ENCODE measurements at places on chromosomes 5 and 9.

GRCh38 chr5:137754961-137755762 lies 999 bp upstream of the HNRNPA0 start:
- DNase-seq, result peak; percentile 26

GRCh38 chr5:42573386-42573785 lies 150.1 kb downstream of the GHR start:
- DNase-seq, result no peak

DNA sequence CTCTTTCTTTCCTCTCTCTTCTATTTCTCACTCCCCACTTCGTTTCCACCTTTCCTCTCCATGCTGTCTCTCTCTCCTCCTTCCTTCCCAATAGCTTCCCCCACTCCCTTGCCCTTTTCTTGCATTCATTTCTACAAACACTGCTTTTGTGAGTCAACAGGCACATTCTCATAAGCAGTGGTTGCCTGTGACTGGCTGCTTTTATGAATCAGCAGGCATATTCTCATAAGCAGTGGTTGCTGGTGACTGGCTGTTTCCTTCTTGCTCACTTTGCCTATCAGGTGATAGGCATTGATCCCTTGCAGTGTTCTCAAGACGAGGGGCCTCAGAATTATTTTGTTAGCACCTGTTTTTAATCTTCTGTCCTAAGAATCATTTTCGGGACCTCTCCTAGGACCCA lies 116.1 kb upstream of the ACTBL2 start:
- no peak for DNase-seq

- no peak for DNase-seq
These were observed 217.1 kb downstream of the MAST4 start for GRCh38 chr5:66813306-66813705.

GRCh38 chr9:79014929-79015699 lies 556.7 kb upstream of the TLE4 start:
- no peak for DNase-seq

DNA sequence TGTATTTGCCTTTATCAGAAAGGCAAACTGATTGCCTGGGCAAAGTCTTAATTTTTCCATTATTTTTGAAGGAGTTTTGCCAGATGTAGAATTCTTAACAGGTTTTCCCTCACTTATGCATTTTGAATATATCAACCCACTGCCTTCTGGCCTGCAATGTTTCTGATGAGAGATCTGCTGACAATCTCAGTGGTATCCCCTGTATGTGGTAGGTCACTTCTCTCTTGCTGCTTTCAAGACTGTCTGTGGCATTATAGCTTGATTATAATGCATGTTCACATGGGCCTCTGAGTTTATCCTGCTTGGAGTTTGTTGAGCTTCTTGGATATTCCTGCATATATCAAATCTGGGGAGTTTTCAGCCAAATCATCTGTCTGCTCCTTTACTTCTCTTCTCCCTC lies 82.2 kb downstream of the HABP4 start:
- no peak for DNase-seq

GRCh38 chr9:98547606-98548005 lies 161.1 kb downstream of the GABBR2 start:
- no peak for DNase-seq

DNA sequence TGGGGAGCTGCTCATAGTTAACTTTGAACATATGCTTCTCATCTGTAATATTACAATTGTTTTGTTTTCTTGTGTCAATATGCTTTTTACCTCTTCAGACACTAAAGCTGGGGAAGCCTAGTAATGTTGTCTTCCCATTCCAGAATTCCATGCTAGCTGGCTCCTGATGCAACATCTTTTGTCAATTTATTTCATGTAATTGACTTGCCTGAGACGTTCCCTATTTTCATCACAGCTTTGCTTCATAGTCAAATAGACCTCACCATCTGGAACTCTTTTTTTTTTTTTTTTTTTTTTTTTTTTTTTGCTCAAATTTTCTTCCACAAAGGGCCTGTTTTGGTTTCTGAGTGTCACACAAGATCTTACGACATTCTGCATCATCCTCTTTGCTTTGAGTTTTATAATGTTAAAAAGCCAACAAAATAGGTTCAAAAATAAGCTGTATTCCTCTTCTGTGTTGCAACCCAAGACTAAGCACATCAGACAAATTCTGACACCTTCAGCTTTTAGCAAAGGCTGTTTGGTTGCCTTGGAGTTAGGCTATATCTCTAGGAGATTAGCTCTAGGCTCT lies 235.2 kb downstream of the NR3C1 start:
- DNase-seq, result no peak

- no peak for DNase-seq
These were observed 155.9 kb downstream of the MAT2B start for GRCh38 chr5:163661360-163661759.

DNA sequence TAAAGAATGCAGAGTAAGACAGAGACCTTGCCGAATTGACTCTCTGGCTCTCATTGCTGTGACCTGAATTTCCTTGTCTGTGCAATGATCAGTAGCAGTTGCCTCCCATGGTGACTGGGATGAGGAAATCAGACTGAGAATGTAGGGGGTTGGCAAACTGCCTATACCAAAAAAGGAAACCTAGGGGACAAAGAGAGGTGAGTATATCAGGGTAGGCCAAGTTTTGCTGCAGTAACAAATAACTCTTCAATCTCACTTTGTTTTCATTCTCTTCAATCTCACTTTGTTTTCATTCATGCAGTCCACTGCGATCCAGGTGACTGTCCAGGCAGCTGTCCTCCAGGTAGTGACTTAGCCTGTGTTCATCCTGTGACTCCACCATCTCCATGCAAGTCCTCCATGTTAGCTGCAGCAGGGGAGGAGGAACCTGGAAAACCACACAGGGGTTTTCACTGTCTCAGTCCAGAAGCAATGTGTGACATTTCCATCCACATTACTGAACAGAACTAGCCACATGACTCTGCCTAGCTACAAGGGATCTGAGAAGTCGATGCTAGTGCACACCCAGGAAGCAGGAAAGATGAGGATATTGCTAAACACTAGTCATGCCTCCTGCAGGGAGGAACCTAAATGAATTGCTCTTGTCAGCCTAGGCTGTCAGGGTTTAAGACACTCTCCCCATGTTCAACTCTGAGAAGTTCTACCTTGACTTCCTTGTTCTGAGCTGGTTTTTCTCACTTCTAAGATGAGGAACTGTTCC lies 26.0 kb downstream of the TMEM174 start:
- DNase-seq, result no peak

GRCh38 chr9:17064558-17064957 lies 70.3 kb upstream of the CNTLN start:
- DNase-seq, result no peak

GRCh38 chr9:107212613-107213012 lies 70.5 kb upstream of the RAD23B start:
- no peak for DNase-seq

GRCh38 chr5:87831499-87831898 lies 418.8 kb upstream of the CCNH start:
- no peak for DNase-seq

GRCh38 chr5:7886849-7887475 lies 18.0 kb downstream of the MTRR start:
- no peak for DNase-seq

- DNase-seq, result no peak
These were observed 14.7 kb upstream of the CDK7 start for GRCh38 chr5:69219939-69220338.

DNA sequence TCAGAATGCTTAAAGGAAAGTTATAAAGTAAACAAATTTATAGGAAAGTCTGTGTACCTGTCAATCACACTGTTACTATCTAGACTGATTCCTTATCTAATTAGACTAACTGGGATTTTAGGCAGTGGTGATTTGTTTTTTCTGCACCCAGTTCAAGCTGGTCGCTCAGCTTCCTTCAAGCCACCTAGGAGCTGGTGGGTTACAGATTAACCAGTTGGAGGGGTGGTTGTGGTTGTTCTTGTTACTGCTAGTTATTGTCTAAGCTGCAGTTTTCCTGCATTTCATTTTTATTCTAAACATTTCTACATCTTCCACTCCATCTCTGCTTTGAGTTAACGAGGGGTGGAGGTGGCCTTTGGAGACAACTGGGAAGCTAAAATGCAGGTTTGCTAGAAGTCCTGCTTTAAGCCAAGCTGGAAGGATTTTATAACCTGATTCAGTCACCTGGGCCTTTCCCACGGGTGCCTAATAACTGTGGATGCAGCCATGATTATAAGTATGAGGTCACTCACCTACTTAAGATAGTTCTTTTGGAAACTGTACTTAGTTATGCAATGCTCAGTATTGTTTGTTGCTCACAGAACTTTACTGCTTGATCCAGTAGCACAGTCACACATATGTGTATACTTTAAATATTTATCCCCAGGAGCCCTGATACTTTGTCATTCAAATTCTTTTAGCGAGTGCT lies 303.9 kb upstream of the DAP start:
- no peak for DNase-seq

GRCh38 chr5:133506181-133506580 lies 106.2 kb downstream of the FSTL4 start:
- no peak for DNase-seq

DNA sequence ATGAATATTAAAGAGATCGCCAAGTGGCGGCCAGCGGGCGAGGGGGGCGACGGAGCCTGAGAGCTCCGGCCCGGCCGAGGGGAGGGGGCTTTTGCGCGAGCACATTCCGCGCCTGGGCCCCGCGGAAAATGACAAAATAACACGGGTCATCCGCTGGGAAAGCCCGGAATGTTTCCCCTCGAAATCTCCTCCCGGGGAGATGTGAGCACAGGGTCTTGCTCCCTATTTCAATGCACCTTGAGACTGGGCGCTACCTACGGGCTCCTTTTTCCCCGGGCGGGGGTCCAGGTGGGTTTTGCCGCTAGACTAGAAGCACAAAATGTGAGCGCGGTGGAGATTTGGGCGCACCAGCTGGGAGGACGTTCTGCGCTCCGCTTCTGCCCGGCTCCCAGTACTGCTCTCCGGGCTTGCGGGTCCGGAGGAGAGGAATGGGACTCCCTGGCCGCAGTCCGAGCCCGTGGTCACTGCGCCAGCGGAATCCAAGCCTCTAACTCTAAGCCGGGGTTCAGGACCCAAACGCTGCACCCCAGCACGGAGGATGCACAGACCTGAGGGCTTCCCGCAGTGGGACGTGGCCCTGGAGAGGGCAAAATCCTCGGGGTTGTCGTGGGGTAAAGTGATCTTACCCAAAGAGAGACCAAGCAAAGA lies 2.8 kb upstream of the PRDM12 start:
- DNase-seq, result no peak

- DNase-seq, result no peak
These were observed 9.4 kb downstream of the SLC38A9 start for GRCh38 chr5:55702598-55703345.

DNA sequence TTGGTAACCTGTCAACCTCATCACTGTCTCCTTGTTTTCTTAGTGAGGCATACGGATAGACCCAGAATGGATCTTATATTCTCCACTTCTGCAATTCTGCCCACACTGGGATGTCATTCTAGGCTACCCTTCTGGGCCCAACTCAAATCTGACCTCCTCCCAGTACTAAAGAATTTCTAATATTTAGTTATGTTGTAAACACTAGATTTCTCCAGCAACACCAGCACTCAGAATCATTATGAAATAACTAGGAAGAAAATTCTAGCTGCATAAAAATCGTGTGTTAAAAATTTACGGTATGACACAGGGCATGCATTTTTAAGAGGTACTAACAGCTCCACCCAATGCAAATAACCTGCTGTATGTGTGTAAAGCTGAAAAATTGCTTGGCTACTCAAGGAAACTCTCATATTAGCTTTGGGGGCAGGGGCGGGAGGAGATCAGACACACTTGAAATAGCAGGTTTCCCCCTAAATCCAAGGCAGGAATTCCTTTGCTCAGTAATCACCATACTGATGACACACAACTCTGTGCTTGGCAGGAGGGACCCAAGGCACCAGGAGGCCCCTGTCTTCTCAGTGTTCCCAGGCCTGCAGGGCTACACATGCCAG lies 27.3 kb downstream of the MACROH2A1 start:
- DNase-seq, result no peak

- no peak for DNase-seq
These were observed 307.4 kb upstream of the SEMA6A start for GRCh38 chr5:116881921-116882531.

DNA sequence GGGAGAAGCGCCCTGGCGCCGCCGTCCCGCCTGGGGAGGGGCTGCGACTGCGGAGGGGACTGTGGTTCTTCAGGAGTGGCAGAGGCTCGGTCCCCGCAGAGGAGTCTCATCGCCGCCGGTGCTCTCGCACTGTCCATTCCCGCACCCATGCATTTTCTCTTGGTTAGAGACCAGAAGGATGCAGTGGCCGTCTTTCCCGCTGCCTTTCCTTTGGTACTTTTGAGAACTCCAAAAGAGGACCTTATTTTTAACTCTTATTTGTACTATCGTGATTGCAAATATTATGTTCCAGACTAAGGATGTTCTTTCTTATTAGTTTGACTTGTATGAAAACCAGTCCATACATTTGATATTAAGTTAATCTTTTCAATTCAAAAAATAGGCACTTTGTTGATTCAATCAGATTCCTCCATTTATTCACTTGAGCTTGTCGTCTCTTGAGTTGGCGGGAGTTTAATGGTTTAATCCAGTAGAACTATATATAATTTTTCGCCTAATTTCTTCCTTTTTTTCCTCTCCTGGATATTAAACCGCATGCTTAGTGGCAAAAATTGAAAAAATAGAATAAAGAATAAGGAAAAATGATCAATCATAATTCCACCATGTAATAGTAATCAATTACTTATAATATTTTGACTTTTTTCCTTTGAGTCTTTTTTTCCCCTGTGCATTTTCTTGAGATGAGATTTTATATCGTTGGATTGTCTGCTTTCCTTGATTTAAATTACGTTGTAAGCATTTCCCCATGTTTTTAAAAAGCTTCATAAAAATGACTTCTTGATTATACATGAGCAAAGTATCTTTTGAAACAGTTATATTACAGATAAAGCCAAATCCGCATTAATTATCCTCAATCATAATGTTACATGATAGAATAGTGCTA lies 861 bp downstream of the ZFYVE16 start:
- peak; percentile 78 for DNase-seq

GRCh38 chr5:91070761-91071550 lies 312.2 kb downstream of the ARRDC3 start:
- no peak for DNase-seq

GRCh38 chr5:96076451-96076850 lies 114.8 kb upstream of the ELL2 start:
- DNase-seq, result no peak

DNA sequence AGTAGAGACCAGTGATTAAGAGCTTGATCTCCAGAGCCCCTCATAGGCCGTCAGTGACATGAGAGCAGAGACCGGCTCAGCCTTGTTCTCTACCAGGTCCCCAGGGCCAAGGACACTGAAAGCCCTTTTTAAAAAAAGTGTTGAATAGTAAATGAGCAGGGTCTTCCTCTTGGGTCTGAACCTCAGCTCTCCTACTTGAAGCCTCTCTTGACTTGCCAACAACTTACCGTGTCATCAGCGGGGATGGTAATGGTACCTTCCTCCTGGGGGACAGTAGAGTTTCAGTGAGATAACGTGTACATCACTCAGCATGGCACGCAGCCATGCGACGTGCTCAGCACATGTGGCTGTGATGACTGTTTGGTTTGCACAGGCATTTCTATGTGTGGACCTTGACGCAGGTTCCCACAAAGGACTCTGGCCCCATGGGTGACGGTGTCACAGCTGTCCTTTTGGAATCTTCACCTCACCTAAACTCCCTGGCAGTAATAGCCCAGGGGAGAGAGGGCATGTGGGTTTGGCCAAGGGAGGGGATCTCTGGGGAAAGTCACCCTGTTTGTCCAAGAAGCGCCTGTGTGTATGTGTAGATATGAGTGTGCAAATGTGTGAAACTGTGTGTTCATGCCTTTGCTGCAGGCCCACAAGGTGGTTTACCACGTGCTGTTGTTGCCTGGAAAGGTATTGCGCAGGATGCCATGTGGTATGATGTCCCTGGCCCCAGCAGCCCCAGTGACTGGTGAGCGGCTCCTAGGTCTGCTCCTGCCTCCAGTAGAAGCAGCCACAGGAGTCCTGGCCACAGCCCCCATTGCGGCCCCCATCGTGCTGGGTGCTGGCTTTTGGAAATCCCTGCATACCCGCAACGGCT lies 18.7 kb downstream of the ERGIC1 start:
- DNase-seq, result peak; percentile 92
